G401 (cell line): ENCODE measurements at places on chromosomes 12 and 14.

DNA sequence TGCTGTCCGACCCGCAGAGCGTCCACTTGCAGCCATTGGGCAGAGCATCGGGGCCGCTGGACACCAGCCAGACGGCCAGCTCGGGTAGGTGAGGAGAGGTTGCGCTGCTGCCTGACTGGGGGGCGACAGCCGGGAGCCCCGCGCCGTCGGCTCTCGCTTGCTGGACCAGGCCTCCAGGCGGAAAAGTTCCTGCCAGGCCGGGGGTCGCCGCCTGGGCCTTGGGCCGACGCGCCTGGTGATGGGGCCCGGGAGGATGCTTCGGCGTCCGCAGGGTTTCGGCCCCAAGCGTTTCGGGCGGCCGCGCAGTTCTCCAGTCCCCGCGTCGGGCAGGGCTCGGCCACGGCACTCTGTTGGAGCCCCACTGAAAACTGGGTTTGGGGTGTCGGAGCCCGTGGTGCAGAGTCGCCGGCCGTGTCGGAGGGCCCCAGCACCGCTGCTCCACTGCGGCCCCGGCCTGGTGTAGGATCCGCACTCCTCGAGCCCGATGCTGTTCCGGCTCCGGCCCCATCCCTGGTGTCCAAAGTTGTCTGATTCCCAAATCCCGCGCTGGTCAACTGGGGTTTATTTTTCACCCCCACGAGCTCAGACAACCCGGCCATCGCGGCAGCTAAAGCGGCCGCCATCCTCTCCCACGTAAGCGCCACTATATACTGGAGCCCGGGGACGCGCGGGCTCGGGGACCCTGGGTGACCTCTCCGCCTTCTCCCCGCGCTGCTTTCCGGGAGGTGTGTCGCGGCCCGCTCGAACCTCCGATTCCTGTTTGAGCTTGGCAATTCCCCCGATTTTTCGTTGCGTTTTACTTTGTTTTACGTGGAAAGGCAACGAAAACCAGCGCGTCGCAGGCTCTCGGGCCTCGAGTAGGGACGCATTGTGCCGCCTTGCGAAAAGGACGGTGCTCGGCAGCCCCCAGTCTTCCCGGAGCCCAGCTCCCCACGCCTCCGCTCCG lies 872 bp downstream of the VSX2 start:
- no peak for DNase-seq

DNA sequence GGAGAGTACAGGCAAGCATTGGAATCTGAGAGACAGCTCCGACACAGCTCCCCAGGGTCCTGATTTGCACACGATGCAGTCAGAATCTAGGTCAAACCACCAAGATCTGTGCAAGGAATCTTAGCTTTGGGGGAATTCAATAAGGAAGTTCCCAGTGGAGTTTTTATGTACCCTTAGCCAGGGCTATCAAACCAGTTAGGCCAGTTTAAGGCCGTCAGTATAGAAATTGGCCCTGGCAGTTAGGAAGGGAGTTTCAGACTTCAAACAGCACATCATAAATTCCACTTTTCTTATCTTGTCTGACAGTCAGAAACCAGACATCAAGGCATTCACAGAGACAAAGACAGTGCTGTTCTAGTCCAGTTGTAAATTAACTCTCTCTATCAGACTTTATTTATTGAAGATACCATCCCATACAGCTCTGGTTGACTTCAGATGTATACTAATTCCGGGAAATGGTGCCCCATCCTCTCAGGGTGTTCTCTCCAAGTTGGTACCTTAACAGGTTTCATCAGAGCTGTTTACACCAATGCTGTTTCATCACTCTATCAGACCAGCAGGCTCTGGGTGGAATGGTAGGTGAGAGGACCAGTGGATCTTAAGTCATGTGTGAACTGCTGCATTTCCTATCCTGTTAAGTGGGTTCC lies 157.5 kb upstream of the ATF7IP start:
- DNase-seq = no peak

DNA sequence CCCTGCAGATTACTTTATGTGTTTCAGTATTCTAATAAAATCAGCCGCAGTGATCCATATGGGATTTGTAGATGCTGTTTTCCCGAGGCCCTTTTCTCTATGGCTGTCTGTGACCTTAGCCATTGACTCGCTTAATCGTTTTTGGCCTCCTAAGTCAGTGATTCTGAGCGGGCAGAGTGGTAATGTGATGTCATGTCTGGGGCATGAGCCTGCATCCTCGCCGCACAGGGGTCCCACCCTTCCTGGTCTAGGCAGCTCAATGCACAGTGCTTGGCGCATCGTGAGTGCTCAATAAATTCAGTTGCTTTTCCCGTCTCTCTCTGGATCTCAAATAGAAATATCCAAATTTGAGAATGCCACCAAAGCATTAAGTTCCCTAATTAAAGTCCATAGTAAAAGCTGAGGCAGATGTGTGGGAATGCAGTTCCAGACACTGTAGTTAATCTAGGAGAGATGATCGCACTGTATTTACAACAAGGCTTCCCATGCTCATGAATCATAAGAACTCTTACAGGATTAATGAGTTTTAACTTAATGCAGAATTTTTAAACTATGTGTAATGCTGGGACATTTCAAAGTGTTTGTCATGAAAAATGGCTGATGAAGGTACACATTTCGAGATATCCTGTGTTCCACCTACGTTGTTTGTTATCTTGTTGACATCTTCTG lies 29.3 kb downstream of the HMGA2 start:
- DNase-seq = no peak

DNA sequence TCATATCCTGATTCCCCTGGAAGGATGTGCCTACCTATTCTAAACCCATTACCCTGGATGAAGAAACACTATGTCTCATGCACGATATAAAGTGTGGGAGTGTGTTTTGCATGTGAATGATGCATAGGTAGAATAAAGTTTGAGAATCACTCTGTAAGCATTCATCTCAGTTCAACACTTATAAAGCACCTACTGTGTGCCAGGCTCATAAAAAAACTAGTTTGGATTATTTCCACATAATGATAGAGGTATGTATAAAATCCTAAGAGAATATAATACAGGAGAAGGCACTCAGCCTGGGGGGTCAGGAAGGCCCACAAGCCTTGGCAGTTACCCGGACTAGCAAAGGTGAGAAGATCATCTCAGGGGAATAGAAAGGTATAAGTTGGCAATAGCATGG lies 41.1 kb upstream of the BCL2L14 start:
- DNase-seq = no peak

- DNase-seq = no peak
Observed at GRCh38 chr12:8054816-8055215, 11.3 kb downstream of the C3AR1 start.

DNA sequence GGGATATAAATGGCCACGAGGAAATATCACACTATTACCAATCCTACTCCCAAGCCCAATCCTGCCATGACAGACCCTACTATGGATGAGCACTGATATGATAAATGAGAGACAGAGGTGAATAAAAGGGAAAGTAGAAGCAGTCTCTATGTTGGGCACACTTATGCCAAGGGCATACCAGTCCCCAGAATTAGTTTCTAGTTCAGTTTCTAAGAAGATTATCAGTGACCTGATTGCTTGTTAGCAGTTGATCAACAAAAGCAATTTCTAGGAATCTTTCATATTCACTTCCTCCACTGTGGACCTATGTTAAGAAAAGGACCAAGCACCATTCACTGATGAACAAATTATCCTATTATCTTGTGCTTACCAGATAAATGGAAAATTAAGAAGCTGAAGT lies 20.0 kb downstream of the SCAF11 start:
- no peak for DNase-seq

GRCh38 chr12:111775205-111776193 lies 8.8 kb downstream of the ALDH2 start:
- DNase-seq = peak; percentile 29

DNA sequence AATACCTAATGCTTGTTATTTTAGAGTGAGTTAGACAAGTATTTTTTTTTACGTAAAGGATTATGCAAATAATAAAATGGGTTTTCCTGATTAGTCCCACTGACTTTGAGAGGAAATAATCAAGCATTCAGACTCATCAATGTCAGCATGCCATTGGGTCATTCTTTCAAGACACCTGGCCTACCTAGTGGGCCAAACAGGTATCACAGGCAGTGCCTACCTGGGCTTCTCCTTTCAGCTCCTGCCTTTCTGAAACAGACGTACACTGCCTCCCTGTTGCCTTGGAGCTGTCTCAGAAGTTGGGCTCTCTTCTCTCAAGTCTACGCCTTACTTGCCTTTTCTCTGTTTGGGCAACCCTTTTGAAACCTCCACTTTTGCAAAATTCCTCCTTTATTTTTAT lies 545.6 kb downstream of the SNAPC1 start:
- no peak for DNase-seq

- DNase-seq = peak; percentile 91
Observed at GRCh38 chr12:7935590-7936581, at the start of gene SLC2A3. SLC2A3 (minus strand) TSS chr12:7936187; CDS start chr12:7936034, 153 bp downstream.

GRCh38 chr12:107731366-107731765 lies 29.6 kb downstream of the PRDM4 start:
- no peak for DNase-seq

GRCh38 chr12:132236129-132236929 lies 92.1 kb downstream of the NOC4L start:
- DNase-seq = no peak

DNA sequence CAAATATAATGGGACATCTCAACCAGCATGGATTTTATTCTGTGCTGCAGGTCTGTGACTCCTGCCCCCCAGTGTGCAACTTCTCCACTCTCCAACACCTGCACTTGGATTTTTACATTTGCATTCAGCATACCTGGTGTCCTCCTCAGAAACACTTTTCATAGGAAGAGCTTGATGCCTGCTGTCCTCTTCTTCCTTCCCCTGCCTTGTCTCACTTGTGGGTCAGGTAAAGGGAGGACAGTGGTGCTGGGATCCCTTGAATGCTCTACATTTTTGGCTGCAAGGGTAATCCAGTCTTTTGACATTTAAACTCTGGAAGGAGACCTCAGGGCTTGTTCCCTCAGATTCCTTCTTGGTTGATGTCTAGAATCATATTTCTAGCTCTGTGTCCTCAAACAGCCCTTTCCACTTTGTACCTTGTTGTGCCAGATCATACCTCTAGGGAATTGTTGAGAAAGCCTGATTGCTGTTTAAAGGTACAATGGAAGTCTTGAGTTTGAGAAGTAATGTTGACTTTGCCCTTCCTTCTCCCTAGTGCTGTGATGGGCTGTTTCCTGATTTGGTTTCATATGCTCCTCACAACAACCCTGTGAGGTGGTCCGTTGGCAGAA lies 12.6 kb downstream of the UBE3B start:
- DNase-seq = no peak

- DNase-seq = peak; percentile 5
Observed at GRCh38 chr14:49851813-49852212, 775 bp downstream of the NEMF start.

GRCh38 chr14:68047906-68048305 lies 228.3 kb downstream of the RAD51B start:
- DNase-seq = no peak

DNA sequence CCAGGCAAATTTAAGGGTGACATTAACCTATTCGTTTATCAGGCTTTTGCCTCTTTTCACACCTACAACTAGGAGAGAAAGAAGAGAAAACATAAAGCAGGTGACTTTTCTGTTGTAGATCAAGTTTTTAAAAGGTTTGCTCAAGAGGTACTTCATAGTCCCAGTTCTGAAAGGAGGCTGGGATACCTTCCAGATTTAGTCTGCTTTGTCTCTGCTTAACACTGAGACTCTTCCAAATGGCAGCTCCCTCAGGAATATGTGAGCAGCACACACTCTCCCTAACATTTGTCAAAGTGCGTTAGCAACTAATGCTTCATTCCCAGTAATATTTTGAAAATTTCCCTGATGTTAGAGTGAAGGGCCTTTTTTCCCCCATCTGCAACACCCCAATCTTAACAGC lies 133.7 kb upstream of the RASSF8 start:
- DNase-seq = no peak

DNA sequence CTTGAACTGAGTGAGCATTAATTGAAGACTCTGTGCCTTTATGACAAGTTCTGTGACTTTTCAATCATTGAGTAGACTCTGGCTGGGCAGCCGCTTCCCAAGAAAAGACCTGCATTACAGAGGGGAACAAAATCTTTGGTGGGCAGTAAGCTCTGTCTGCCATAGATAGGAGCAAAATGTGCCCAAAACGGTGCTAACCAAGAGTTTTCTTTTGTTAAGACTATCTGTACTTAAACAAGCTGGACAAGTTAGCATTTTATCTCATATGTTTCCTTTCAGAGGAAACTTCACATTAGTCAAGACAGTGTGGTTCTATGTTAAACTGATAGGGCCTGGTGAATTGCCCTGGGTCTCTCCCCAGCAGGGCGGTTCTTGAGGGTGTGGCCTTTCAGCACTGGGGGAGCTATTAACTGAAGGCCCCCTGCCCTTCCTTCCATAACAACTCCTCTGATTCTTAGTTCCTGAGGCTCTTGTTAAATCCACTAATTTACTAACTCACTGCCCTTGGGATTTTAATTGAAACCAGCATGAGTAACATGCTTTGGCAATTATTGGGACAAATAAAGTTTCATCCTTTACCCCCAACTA lies 219.6 kb downstream of the KTN1 start:
- DNase-seq = no peak

- no peak for DNase-seq
Observed at GRCh38 chr12:108248011-108248410, 91.1 kb downstream of the CMKLR1 start.

GRCh38 chr14:66403183-66403582 lies 83.0 kb upstream of the CCDC196 start:
- peak; percentile 58 for DNase-seq

GRCh38 chr14:22189881-22190280 lies 399.1 kb downstream of the DAD1 start:
- DNase-seq = no peak

DNA sequence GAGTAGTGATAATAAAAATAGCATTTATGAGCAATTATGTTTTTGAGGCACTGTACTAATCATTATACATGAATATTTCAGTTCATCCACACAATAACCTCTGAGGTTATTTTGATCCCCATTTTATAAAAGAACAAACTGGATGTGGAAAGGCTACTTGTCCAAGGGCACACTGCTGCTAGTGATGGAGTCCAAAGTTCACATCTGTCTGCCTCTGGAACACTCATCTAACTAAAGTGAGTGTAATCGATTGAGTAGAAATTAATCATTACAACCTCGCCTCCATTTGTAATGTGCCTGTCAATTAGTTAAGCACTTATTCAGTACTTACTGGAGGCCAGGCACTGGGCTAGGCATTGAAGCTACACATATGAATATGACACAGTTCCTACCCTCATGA lies 55.4 kb downstream of the TMEM260 start:
- DNase-seq = no peak

DNA sequence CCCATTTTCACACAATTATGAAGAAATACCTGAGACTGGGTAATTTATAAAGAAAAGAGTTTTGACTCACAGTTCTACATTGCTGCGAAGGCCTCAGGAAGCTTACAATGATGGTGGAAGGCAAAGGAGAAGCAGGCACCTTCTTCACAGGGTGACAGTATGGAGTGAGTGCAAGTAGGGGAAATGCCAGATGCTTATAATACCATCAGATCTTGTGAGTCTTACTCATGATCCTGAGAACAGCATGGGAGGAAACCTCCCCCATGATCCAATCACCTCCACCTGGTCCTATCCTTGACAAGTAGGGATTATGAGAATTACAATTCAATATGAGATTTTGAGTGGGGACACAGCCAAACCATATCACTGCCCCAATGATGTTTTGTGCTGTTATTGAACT lies 189.3 kb upstream of the CRY1 start:
- no peak for DNase-seq
